ENCODE measurements at places on chromosomes 2 and 18. TPM values are rescaled to one million over a fixed set of nuclear protein-coding genes. Genes with fewer than 3 reads are reported as not detected.

The CCL20 gene
- total RNA-seq: not detected

The IL1RL2 gene
- 0.21 TPM for total RNA-seq

The IL1B gene
- total RNA-seq: not detected

The SERPINB11 gene
- not detected for total RNA-seq

The PCARE gene
- total RNA-seq: not detected

The PROM2 gene
- 1.6 TPM for total RNA-seq

The TCF23 gene
- total RNA-seq: not detected

DNA sequence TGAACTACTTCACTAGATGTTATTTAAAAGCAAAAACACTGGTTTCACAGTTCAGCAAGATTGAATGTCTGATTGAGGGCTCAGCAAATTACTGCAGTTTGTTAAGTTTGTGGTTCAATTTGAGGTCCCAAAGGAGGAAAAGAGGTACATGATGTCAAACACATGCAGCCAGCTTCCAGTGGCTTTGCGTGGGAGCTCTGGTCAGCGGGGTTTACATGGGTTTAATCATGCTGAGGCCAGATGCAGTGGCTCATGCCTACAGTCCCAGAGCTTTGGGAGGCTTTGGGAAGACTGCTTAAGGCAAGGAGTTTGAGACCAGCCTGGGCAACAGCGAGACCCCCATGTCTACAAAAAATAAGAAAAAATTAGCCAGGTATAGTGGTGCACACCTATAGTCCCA lies 111.5 kb downstream of the MAPK4 start:
- no peak for DNase-seq

DNA sequence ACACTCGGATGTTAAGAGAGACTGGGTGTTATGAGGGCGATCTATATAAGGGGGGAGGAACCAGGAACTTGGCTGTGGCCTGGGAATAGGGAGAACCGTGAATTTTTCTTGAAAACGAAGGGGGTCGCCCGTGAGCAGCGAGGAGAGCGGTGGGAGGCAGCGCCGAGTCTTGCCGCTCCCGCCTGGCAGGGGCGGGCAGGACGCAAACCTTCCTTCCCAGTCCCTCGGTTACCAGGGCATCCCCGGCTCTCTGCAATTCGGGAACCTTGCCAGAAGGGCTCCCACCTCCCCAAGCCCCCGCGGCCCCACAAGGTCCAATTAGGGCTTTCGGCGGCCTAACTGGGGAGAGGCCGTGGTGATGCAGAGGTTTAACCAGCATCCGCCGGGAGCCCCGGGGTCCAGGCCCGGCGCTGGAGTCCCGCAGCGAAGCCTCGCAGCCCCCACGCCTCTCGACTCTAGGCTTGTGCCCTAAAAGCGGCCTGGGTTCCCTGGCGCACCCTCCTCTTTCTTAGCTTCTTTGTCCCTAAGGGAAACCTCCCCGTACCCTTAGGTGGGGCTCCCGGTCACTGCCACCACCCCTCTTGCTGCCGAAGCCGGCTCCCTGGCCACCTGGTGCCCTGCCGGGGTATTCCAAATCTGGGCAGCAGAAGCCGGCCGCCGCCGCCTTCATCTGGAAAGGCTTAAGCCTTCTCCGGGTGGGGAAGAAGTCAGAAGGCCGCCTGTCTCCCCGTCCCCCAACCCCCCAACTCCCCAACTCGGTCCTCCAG lies 680 bp upstream of the FHOD3 start:
- peak; percentile 90 for DNase-seq

DNA sequence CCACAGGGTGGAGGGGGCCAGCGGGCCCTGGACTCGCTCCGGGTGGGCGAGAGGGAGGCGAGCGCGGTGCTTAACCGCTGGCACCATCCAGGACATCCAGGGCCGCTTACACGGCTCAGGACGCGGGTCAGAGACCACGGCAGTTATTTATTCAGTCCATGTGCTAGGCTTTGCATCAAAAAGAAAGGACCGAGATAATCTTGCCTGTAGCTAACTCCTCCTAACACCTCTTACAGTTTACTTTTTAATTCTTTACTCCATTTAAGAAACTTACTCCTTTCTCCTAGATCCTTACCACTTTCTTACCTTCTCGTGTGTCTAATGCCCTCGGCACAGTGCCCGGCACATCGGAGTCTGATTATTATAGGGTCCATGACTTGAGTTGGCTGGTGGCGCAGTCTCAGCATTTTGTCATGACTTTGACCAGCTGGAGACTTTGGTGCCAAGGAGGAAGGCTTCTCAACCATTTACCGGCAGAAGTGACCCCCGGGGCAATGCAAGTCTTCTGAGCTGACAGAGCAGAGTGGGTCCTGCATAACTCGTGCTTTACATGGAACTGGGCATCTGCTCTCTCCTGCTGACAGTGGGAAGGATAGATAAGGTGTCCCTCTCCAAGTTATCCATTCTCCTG lies 503 bp downstream of the ANXA4 start:
- no peak for DNase-seq

- no peak for DNase-seq
Measured at GRCh38 chr2:129229830-129230441, 749.5 kb upstream of the RAB6C start.

- no peak for DNase-seq
Measured at GRCh38 chr2:41958251-41958650, 89.6 kb upstream of the PKDCC start.

DNA sequence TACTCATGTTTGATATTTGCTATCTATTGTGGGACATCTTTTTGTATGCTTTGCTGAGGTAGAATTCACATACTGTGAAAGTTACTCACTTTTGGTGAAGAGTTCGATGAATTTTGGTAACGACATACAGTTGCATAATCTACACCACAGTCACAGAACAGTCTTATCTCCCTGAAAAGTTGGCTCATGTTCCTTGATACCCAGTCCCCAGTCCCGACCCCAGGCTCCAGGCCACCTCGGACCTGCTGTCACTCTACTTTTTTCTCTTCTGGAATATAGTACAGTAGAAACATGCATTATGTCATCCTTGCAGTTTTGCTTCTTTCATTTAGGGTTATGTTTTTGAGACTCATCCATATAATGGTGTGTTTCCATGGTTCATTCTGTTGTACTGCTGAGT lies 191.7 kb downstream of the FAM210A start:
- DNase-seq: peak; percentile 38

GRCh38 chr2:17334300-17334699 lies 183.9 kb downstream of the RAD51AP2 start:
- DNase-seq: no peak

DNA sequence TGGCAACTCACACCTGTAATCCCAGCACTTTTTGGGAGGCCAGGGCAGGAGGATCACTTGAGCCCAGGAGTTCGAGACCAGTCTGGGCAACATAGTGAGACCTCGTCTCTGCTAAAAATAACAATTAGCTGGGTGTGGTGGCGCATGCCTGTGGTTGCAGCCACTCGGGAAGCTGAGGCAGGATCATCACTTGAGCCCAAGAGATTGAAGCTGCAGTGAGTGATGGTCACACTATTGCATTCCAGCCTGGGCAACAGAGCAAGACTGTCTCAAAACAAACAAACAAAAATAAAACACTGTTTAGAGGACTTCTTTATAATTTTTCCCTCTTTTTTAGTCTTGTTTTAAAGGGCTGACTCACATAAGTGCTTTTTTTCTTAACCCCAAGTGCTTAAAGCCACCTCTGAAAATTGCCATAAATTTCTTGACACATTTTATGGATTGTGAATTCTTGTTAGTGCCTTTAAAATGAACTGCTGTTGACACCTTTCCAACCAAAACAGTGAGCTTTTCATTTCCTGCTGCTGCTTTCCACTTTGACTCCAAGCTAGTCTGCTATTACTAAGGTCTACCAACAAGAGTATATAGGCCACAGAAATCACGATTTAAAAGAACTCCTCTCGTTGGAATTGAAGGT lies 41.7 kb downstream of the CYP20A1 start:
- DNase-seq: no peak

DNA sequence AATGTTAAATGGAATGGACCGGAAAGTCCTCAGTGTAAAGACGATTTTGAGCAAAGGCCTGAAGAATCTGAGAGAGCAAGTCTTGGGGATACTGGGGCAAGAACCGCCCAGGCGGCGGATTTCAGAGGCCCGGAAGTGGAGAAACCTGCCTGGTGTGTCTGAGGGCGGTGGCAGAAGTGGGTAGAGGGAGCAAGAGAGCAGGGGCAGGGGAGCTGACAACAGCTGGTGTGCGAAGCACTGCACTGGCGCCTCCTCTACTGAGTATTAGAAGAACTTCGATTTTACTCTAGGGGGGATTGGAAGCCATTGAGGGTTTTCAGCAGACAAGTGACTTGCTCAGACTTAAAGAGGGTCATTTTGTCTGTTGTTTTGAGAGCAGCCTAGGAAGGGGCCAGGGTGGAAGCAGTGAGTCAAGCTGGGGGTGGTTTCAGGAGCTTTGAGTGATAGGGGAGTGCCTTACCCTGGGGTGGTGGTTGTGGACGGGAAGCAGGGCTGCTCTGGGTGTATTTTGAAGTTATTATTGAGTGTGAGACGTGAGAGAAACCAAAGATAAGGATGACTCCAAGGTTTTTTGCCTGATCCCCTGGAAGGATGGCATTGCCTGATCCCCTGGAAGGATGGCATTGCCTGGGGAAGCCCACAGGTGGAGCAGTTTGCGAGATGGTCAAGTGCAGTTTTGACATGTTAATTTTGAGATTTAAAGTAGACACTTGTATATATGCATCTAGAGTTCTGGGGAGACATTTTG lies 52.5 kb downstream of the ZNF236 start:
- DNase-seq: no peak

- DNase-seq: peak; percentile 8
Measured at GRCh38 chr2:85112906-85113625, 20.1 kb upstream of the TCF7L1 start.

DNA sequence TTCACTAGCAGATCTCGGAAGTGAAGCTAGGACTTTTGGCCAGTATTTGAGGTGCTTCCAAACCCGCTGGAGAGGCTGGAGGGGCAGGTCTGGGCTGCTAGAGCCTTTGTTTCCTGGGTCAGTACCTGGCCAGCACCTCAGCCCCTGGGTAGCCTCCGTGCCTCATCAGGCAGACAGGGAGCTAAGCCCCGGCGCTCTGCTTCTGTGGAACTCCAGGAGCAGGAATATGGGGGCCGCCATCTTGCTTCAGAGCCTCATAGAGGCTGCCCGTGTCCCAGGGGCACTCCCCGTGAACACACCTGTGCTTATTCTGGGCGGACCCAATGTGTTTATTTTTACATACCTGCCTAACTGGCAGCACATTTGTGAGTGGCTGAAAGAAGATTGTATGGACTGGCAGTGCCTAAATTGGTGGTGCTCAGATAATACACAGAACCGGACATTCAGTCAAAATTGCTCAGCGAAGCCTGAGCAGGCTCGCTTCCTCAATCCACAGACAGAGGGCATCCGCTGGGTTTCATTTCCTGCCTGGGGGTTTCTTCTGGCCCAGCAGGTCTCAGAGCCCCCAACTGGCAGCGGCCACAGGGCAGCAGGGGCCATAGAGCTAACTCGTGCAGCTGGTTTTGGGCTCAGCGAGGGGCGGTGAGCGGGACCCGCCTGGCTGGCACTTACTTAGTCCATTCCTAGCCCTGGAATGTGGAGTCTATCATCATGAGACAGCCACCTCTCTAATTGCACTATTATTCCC lies 176.8 kb upstream of the ALKAL2 start:
- DNase-seq: no peak

GRCh38 chr2:239600001-239600593 lies 199.3 kb upstream of the HDAC4 start:
- DNase-seq: no peak

- no peak for DNase-seq
Measured at GRCh38 chr2:120245520-120246332, 6.9 kb upstream of the RALB start.

GRCh38 chr2:227772932-227773331 lies 27.2 kb downstream of the SCYGR8 start:
- no peak for DNase-seq

GRCh38 chr2:210599476-210599875 lies 43.1 kb downstream of the CPS1 start:
- no peak for DNase-seq

- no peak for DNase-seq
Measured at GRCh38 chr2:122239440-122239839, 484.0 kb downstream of the TSN start.

DNA sequence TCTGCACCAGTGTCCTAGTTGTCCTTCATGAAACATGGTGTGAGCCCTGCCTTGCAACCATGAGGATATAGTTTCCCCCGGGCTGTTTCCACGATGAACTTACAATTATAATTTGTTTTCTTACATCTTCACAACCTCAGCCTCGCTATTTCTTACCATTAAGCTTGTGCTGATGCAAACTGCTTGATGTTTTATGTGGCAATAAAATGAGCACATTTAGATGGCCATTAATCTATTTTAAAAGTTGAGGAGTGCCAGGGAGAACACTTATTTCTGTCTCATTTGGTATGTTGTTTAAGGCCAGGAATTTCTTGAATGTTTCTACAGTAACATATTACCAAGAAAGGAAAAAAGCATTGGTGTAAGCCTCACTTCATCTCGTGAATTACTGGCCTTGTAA lies 214.5 kb upstream of the SLC8A1 start:
- no peak for DNase-seq

GRCh38 chr2:209624192-209624938 lies 147.3 kb upstream of the UNC80 start:
- DNase-seq: no peak

DNA sequence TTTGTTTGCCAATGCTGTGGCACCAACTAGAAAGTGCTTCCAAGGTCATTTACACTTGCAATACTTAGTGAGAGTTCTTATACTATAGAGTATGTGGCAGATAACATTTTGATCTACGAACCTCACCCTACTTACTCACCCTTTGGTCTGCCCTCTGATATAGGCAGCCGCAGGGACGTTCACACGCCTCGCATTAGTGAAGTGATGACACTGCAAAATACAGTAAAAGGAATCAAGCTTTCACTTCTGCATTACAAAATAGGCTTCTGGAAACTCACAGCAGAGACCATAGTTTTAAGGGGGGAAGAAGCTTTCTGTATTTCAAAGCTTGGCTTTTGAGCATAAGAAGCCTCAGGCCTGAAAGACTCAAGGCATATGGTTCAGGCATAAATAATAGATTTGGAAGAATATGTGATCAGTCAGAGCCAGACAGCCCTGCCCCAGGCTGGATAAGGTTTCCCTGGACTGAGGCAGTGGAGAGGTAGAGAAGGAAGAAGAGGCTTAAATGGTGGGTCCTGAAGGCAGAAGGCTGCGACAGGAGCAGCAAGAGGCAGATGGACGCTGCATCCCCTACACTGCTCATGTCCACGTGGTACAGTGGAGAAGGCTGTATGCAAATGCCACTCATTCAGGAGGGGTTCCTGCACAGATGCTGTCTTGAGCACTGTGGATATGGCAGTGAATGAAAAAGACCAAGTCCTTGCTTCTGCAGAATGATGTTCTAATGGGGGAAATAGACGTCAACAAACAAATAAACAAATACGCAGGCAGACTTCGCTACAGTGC lies 63.1 kb downstream of the FECH start:
- no peak for DNase-seq

- DNase-seq: peak; percentile 46
Measured at GRCh38 chr2:120403676-120404075, 57.7 kb downstream of the INHBB start.

Data from osteocyte (in vitro differentiated cells).